ENCODE measurements at places on chromosomes 1 and 21.

GRCh38 chr1:4301007-4301406, 353.4 kb upstream of the AJAP1 start:
- no peak for DNase-seq

- no peak for DNase-seq
Measured at GRCh38 chr1:28343405-28343804, 14.6 kb downstream of the MED18 start.

- DNase-seq, result no peak
Measured at GRCh38 chr1:41813755-41814745, 104.7 kb downstream of the HIVEP3 start.

GRCh38 chr21:42636520-42637266, 16.7 kb upstream of the PDE9A start:
- no peak for DNase-seq

DNA sequence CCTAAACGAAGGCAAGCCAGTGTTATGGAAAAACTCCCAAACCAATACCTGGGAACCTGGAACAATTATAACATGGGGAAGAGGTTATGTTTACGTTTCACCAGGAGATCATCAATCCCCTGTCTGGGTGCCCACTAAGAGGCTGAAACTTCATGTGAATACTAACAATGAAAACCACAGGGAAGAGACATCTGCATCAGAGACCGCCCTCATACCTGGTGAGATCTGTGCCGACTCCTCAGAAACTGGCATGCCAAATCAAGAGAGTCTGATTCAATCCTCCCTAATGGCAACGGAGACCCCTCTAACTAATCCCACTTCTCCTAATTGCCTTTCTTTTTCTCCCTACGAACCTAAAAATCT, 163.2 kb downstream of the IER5 start:
- DNase-seq, result no peak

- no peak for DNase-seq
Measured at GRCh38 chr1:225941187-225941941, at the start of gene LEFTY2. LEFTY2 (minus strand) TSS chr1:225941220; CDS start chr1:225941140, 80 bp downstream.

DNA sequence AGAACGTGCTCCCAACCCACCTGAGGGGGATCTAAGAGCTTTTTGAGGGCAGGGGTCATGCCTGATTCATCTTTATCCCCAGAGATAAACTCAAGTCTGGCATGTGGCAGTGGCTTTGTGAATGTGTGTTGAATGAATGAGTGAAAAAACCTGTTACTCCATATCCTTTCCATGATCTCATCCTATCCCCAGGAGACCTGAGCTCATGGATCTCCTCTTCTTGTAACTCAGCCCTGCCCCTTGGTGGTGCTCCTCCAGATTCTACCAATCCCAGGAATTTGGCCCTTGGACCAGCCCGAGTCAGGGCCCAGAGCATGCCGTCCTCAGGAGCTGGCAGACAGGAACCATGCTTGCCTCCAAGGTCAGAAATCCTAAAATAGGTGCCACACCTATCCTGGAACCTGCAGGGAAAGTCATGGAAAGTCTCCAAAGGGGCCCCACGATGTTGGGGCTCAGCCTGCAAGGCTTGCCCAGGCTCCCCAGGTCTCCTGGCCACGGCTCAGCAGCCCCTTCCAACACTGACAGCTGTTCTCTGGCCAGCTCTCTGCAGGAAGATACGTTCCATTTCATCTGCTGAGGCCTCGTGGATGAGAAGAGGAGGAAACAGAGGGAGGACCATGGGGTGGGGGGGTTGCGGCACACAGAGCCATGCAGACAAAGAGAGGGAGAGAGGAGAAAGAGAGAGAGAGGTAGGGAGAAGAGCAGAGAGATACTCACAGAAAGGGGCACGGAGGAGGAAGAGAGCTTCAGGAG, 214.6 kb downstream of the TRABD2B start:
- no peak for DNase-seq

- DNase-seq, result no peak
Measured at GRCh38 chr1:8003438-8004112, 22.5 kb downstream of the ERRFI1 start.

DNA sequence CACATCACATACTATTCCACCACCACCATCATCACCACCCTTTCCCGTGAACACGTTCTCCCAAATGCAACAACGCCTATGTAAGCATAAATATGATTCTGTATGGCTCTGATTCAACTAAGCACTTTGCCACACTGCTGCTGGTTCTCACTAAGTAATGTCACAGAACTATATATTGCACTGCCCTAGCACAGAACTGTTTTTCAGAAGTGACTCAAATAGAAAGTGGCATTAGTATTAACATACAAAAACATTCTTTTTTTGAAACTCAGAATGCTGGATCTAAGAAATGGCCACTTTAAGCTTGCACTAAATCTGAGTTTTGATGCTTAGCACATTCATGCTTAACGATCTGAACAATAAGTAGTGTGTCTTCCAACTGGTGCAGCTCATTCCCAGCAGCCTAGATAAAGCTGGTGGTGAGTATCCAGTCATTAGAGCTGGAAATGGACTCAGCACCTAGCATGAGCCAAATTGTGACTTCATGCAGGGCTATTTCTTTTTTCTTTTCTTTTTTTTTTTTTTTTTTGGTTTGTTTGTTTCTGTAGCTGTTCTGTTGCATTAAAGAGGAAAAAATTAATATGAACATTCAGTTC, 46.2 kb upstream of the ZC3H11B start:
- DNase-seq, result no peak

GRCh38 chr1:173405281-173405680, 71.9 kb upstream of the PRDX6 start:
- DNase-seq, result no peak

DNA sequence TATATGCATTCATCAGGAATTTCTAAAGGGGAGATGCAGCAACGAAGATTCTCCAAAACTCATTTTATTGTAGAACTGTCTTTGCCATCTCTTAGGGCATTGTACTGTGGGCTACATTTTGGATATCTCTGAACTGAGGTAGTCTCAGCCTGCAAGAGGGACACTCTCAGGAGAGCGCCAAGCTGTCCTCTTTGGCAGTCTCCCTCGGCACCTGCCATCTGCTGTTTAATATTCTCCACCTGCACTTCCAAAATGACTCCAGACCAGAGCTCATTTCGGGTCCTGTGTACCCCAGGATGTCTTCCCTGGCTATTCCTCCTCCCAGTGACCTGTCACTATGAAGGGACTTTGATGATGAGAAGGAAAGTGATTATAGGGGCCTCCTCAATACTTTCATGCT, 356.3 kb upstream of the C1orf174 start:
- DNase-seq, result no peak

DNA sequence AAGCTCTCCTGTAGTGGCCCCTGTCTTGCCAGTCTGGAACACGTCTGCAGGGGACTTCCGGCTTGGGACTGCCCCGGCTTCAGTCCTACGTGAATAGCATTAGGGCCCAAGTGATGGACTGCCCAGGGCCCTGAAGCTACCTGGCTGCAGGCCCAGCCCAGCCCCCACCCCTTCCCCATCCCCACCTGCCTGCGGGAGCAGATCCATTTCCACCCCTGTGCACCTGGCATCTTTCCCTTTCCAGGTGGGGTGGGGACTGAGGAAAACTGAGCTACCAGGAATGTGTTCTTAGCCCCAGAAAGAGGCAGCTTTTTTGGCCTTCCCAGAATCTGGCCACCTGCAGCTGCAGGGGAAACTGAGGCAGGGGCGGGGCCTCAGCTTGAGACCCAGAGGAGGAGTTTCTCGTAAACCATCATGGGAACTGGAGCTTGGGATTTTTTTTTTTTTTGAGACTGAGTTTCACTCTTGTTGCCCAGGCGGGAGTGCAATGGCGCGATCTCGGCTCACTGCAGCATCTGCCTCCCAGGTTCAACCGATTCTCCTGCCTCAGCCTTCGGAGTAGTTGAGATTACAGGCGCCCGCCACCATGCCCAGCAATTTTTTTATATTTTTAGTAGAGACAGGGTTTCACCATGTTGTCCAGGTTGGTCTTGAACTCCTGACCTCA, 3.2 kb downstream of the EDN2 start:
- DNase-seq, result no peak

DNA sequence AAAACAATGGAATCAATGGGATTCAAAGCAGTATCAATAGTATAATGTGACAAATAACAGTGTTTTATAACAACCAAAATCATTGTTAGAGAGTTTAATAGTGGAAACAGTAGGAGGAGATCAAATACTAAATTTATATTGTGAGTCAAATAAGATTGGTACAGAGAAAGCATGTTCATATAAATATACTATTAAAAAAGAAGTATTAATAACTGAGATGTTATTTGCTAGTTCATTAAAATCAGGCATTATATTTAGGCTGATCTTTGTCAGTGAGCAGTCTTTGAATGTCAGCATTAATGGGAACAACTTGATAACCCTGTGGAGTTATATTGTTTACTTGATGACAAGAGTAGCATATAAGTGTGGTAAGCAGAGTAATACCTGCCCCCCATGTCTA, 30.6 kb downstream of the PRKAA2 start:
- no peak for DNase-seq

DNA sequence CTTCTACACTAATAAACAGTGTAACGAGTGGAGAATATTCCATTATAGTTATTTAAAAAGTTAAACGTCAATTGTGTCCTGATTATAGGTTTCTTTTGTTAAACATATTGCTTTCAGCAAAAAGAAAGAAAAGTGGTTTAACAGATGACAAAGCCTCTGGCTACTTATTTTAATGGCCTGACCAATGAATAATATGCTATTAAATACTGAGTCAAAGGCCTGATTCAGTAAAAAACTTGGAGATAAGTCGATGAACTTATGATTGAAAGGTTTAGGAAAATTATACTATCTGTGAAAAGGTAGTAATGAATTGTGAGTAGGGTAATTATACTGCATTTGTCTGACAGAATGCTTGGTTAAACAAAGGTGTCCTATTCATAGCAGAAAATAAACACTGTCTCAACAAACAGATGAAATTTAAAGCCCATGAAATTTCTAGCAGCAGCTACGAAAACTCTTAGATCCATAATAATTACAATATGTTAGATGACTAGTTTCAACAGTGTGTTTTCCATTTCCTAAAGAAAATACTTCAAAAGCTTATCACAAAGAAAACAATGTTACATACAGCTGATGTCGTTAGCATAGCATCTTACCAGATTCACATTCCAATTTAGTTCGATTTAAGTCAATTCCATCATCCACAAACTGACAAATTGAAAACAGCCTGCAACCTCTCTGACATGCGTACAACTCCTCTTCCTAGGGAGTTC, 6.2 kb downstream of the TMEM59 start:
- DNase-seq, result no peak

GRCh38 chr21:46061950-46062349, 36.0 kb upstream of the COL6A2 start:
- no peak for DNase-seq

DNA sequence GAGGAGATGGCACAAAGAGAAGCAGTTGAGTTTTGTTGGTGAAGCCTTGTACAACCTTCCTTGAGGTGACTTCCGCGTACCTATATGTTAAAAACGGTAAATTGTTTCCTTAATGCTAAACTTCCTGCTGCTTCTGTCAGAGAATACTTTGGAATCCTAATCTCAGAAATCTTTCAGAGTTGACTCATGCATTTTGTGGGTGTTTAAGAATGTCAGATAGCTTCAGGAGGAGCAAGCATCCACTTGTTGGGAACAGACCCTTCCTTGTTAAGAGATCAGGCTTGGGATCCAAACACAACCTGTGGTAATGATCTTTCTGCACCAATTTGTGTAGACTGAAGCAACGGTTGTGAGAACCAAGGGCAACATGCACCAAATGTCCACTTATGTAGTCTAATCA, 29.5 kb downstream of the AK4 start:
- no peak for DNase-seq

GRCh38 chr1:205350124-205350523, 6.6 kb downstream of the KLHDC8A start:
- DNase-seq, result no peak
